ENCODE measurements at places on chromosomes 13 and 19.

DNA sequence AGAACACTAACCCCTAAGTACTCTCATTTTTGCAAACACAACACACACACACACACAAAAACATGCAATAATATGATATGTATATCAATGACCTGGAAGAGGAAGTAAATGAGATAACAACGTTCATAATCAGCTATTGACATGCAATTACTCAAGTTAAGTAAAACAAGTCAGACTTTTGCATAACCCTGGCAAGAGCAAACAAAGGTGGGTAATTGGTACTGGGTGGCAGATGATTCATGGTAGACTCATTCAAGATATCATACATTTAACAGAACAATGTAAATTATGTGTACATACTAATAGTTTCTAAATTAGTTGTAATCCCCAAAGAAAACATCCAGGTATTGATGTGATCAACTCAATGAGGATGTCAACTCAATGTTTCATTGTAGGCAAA is 508.8 kb downstream of the DACH1 start:
- DNase-seq = no peak

- peak; percentile 45 for DNase-seq
These were observed 51.2 kb downstream of the NLRP12 start for GRCh38 chr19:53772943-53773342.

- no peak for DNase-seq
These were observed 699 bp downstream of the PTOV1 start for GRCh38 chr19:49851456-49852259.

- no peak for DNase-seq
These were observed 599 bp downstream of the ZNF331 start for GRCh38 chr19:53538378-53539109.

GRCh38 chr13:79211377-79211776 is 194.7 kb downstream of the RBM26 start:
- DNase-seq = no peak

DNA sequence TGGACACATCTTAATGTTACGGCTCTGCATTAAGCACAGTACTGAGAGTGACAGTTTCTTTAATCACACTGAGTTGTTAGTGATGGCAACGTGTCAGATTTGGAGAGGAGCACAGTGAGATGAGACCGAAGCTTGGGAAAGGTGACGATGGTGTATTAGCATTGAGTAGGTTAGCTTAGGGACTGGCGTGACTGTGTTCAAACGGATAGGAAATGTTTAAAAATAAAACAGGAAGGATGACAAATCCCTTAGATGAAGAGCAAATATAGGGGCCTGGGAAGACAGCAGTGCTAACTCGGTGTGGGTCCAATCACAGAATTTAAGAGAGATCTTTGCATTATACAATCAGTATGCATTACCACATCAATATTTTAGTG is 384.3 kb downstream of the HS6ST3 start:
- no peak for DNase-seq

DNA sequence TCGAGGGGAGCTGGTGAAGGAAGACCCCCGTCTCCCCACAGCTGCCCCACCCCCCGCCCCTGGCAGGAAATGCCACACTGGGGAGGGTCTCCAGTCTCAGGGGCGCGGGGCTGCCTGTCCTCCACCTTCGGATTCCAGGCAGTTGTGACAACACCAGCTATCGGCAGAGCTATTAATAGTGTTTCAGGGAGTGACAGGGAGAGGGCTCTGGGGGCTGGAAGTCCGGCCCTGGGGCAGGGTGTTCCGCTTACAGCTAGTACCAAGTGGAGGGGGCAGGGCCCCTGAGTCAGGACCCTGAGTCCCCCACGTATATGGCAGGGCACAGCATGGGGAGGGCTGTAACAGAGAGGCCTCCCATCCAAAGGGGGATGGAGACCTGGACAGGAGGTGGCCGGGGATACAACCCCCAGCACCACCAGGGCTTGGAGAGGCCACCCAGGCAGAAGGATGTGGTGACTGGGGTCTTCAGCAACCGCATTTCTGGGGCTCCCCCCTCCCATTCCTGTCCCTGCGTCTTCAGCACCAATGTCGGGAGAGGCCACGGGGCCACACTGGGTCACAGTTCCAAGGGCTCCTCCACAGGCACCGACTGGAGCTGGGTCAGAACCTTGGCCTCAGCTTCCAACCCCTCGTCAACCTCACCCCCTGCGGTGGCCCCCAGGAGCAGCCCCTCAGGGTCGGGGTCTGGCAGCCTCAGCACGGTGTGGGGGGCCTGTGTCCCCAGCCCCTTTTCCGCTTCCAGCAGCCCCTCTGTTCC is 3.9 kb downstream of the SIX5 start:
- no peak for DNase-seq

- peak; percentile 55 for DNase-seq
These were observed 9.2 kb downstream of the NOSIP start for GRCh38 chr19:49570997-49571676.

GRCh38 chr19:902093-902370 is 8.7 kb downstream of the RNU6-9 start:
- no peak for DNase-seq

DNA sequence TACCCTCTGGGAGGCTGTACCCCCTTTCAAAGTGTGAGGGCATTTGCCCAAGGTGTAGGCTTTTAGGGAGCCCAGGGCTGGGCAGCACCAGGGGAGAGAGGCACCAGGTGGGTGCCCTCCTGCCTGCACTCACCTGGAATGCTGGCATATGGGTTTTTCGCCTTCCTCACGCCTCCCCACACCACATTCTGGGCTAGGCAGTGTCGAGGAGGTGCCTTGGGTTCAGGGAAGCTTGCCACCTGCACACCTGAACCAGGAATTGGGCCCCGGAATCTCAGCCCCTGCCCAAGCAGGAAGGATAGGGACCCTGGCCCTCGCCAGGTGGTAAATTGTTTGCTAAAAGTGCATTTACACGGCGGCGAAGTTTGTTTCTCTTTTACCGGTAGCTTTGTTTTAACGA is 5.1 kb upstream of the TSHZ3 start:
- DNase-seq = no peak

GRCh38 chr13:59906413-59907049 is 257.2 kb downstream of the DIAPH3 start:
- peak; percentile 6 for DNase-seq

DNA sequence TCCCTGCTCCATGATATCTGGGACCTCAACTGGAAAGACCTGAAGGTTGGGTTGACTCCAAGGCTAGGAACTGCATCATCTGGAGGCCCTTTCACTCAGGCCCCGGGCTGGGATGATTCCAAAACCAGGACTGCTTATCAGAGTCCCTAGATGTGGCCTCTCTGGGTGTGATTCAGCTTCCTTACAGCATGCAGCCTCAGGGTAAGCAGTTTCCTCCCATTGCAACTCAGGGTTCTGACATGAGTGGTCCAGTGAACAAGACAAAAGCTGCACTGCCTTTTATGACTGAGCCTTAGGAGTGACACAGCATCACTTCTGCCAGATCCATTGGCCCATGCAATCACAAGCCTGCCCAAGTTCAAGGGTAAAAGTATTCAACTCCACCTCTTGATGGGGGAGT is 502.8 kb downstream of the COG6 start:
- DNase-seq = no peak

DNA sequence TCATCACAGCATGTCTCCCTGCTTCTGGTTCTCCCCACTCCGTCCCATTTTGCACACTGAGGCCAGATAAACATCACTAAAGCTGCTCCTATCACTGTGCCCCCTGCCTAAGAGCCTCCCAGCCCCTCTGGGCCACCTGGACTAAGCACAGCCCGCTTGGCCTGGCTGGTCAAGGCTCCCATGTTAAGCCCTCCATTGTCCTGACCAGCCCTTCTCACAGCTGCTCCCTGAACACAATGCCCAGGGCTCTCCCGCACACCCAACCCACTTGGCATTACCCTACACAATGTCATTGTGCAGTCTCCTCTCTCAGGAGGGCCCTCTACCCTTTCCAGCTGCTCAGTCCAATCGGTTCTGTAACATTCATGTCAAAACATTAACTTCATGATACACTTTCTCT is 133.4 kb downstream of the NUFIP1 start:
- DNase-seq = no peak

GRCh38 chr13:27450921-27451471 is 632 bp upstream of the MTIF3 start:
- no peak for DNase-seq

- no peak for DNase-seq
These were observed 148.7 kb downstream of the FOXO1 start for GRCh38 chr13:40517486-40518480.

DNA sequence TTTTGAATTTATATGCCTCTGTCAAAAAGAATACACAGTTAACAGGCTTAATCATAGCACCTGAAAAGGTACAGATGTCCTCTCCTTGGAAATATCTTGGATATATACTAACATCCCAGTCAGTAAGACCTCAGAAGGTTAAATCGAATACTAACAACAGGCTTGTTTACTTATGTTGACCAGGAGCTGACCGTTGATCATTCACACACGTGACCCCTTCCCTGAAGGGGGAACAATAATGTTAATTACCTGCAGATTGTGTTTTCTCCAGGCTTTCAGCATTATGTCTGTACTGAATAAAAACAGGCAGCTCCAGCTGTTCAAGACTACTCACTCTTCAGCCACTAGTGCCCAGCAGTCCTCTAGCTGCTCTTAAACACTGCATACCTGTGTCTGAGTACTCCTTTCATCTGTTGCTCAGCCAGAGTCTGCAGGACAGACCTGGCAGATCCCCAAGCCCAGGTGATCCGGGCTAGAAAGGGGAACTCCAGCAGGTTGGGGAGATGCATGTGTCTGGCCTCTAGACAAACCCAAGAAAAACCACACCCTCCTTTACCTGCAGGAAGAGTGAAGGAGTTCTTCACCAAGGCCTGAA is 163.9 kb downstream of the RNF17 start:
- no peak for DNase-seq

DNA sequence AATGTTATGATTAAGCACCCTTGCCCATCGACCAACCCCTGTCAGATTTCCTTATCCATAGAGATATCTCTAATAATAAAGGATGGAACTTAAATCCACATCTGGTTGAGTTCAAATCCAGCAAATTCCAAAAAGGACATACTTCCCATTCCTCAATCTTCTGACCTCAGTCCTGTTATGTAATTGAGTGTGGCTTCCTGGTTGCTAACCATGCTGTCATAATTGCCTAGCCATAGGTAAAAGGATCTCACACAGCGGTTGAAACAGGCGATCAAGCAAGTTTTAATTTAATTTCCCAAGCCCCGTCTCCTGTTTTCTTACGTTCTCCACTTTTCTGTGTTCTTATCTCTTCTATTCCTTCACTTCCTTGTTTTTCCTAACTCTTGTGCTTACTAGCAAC is 550.3 kb downstream of the GPC6 start:
- DNase-seq = no peak

DNA sequence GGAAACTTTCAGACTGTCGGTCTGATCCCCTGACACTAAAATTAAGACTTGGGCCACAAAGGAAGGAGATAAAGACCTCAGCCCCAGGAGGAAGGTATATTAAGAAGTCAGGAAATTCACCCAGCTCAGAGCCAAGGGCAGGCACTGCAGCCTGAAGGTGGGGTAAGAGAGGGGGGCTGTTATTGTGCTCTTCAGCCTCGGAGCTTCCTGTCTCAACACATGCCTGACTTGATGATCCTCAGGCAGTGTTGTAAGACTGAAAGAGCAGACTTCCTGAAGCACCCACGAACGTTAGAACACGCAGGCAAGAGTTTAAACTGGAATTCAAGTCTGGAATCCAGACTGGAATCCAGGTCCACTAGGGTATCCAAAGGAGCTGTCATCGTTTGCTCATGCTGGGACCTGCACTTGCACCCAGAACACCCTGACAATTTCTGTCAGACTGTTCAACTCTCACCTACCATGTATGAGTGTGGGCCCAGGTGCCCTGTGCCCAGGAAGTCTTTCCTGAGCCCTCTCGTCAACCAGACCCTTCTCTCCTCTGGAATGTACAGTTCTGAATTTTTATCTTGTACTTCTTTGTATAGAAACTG is 10.7 kb upstream of the FLT1 start:
- DNase-seq = no peak

DNA sequence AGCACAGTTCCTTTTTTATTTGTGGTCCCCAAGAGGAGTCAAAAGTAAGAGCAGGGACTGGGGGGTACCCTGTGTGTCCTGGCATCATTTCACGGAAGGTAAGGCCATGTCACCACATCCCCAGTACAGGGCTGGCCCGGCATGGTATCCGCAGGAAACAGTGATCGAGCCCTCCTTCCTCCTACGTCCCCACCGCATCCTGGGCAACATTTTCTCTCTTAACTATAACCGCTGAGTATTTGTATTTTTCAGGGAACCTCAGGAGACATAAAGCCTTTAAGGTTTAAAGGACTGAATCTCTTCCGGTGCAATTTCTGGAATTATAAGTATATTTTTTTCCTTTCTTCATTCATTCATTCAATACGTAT is 13.6 kb upstream of the LATS2 start:
- DNase-seq = no peak

DNA sequence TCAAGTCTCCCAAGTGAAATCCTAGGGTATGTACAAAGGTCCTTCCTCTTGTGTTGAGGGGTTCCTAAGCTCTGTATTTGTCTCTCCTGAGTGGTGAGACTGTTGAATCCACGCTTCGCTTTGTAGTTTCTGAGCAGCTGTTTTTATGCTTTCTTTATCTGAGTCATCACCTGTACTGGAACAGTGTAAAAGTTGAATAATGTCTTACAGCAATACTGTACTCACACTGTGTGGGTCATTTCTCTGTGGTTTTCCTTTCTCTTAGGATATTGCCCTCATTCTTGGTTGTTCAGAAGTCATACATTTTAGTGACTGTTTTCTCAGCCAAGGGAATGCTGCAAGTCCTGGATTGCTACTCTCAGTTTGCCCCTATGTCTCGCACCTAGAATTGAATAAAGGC is 1596.6 kb downstream of the SLITRK5 start:
- no peak for DNase-seq

- DNase-seq = peak; percentile 77
These were observed 40.3 kb upstream of the USPL1 start for GRCh38 chr13:30577401-30577852.

- DNase-seq = no peak
These were observed 29.9 kb downstream of the TINCR start for GRCh38 chr19:5537870-5538269.

GRCh38 chr13:76668716-76669115 is 217.5 kb downstream of the KCTD12 start:
- no peak for DNase-seq

- DNase-seq = no peak
These were observed 42.8 kb downstream of the GAS6 start for GRCh38 chr13:113820813-113821651.

GRCh38 chr13:31756346-31756745 is 17.0 kb downstream of the RXFP2 start:
- DNase-seq = no peak

- no peak for DNase-seq
These were observed 726.0 kb downstream of the UQCRFS1 start for GRCh38 chr19:28486926-28487325.

DNA sequence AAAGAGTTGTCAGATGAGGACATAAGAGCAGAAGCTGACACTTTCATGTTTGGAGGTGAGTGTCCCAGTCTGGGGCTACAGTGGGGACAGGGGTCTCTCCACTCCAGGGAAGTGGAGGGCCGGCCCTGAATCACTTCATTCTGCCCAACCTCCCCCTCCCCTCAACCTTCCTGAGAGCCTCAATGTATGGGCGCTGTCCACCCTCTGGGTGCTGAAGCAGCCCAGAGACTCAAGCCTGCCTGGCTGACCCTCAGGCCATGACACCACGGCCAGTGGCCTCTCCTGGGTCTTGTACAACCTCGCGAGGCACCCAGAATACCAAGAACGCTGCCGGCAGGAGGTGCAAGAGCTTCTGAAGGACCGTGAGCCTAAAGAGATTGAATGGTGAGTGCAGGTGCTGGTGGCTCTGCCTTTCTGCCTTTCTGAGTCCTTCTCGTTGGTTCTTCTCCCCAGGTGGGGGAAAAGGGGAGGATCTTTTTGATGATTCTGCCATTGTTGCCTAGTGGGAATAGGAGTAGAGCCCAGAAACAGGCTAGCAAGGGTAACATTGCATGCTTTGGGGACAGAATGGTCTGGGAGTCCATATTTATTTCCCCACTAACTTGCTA is 8.8 kb downstream of the CYP4F8 start:
- no peak for DNase-seq

Measured in CD4-positive, alpha-beta T cell treated with Interleukin-15 for 4 hours (primary cell).